Stimulated activated CD4-positive, alpha-beta T cell treated with anti-CD3 and anti-CD28 coated beads, TNF-alpha, amount 100 ng/mL, for 1 hour (primary cell): ENCODE measurements at places on chromosomes 11 and 22.

- DNase-seq, result no peak
Observed at GRCh38 chr11:112297248-112297866, 36.7 kb upstream of the PLET1 start.

DNA sequence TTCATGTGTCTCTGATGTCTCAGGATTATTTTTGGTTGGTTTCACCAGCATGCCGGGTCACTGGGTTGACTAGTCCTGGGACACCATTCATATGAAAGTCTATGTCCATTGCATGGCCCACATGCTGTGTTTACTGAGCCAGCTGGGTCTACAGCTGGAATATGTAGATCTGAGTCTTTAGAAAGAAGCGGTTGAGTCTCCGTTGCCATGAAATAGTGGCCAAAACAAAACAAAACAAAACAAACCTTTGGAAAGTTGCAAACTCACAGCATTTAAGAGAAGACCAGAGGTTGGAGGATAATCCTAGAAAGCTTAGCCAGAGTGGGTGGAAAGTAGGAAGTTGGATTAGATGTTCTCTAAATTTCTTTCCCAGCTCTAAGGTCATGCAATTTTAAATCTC is 191.8 kb upstream of the NTM start:
- DNase-seq, result no peak

- no peak for DNase-seq
Observed at GRCh38 chr11:75509020-75509720, 16.6 kb downstream of the GDPD5 start.

GRCh38 chr11:45806937-45807791 is 2.2 kb downstream of the SLC35C1 start:
- DNase-seq, result no peak

DNA sequence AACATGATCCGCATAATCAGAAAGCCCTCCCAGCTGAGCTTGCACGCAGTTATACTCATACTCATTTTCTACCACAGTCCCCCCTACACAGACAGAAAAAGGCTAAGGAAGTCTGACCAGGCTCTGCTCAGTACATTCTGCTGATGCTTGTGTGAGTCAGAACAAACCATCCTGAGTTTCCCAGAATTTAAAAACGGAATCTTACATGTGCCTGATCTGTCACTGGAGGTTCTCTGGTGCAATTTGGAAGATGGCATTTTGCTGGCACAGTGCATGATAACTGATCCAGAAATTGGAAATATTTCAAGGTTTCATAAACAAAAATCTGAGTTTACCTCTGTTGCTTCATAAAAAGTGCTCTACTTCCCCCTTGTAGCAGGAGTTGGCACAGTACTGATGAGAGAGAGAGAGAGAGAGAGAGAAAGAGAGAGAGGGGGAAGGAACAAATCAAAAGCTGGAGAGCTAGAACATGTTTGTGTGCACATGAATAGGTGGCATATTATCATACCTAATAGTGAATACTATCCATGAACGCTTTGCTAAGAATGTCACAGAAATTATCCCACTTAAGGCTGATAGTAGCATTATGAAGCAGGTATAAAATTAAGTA is 1085.3 kb downstream of the DLG2 start:
- no peak for DNase-seq

- DNase-seq, result no peak
Observed at GRCh38 chr11:12818333-12819015, 144.3 kb downstream of the TEAD1 start.
